NCI-H1048 (cell line): ENCODE measurements at places on chromosomes 7 and 10.

GRCh38 chr7:144379776-144380384 is 23.6 kb downstream of the NOBOX start:
- no peak for DNase-seq

DNA sequence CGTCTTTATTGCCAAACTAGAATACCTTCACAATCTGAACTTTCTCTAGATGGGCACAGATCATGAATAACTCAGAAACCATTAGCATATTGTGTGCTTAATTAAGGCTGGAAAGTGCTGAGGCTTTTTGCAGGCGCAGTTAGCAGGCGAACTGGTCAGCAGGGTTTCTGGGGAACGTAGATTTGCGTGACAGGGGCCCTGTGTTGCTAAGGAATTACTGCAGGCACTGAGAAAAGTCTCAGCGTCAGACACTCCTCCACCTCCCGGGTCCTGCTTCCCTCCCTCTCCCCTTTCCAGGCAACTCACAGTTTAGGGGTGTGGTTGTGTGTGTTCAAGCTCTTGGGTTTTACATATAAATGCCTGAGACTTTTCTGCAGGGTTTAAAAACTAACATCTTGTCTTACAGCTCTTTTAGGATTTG is 2.2 kb downstream of the MAP3K8 start:
- DNase-seq = no peak

- DNase-seq = no peak
These were observed 228.9 kb downstream of the AGMO start for GRCh38 chr7:15332956-15333355.

- no peak for DNase-seq
These were observed 121.8 kb downstream of the UBE2H start for GRCh38 chr7:129830949-129831348.

DNA sequence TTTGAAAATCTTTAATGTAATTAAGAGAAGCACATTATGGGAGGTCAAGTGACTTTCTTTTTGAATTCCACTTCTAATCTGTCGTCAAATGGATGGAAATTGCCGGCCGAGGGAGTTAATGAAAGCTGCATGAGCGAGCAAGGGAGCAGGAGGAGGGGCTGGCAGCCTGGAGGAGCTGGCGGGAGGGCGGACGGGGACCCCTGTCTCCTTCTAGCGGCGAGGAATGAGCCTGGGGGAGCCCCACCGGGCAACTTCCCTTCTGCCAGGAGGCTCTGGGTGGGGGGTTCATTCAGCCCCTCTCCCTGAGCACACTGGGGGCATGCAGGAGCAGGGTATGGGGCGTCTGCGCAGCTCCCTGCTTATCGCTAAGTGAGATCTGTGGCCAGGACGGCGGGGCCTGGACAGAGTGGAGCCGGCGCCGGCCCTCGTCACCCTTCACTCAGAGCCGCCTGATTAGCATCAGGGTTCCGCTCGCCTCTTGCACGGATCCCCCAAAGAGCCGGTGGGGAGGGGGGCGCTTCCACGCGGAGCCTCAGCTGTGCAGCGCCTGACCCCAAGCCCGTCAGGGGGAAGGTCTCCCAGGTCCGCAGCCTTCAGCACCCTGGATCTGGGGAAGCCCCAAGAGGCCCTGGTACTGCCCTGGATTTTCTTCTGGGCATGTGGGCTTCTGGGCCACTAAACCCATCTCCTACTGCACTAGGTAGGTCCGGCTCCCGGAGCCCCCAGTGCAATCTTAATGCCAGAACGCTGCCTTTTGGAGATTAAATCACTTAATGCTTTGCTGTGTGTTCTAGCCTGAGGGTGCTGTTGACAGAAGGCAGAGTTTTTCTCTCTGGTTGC is 680.8 kb downstream of the LRMDA start:
- DNase-seq = no peak

GRCh38 chr10:124473070-124473469 is 11.4 kb downstream of the LHPP start:
- DNase-seq = no peak
